Stimulated activated CD4-positive, alpha-beta T cell treated with anti-CD3 and anti-CD28 coated beads, TNF-alpha, amount 100 ng/mL, for 24 hours (primary cell): ENCODE measurements at places on chromosomes 12 and 14.

GRCh38 chr12:111429828-111430432 is 24.2 kb downstream of the SH2B3 start:
- DNase-seq = no peak

GRCh38 chr12:63304887-63305316 is 153.9 kb upstream of the AVPR1A start:
- DNase-seq = no peak

- no peak for DNase-seq
These were observed 827.6 kb downstream of the NRXN3 start for GRCh38 chr14:78997811-78998210.

DNA sequence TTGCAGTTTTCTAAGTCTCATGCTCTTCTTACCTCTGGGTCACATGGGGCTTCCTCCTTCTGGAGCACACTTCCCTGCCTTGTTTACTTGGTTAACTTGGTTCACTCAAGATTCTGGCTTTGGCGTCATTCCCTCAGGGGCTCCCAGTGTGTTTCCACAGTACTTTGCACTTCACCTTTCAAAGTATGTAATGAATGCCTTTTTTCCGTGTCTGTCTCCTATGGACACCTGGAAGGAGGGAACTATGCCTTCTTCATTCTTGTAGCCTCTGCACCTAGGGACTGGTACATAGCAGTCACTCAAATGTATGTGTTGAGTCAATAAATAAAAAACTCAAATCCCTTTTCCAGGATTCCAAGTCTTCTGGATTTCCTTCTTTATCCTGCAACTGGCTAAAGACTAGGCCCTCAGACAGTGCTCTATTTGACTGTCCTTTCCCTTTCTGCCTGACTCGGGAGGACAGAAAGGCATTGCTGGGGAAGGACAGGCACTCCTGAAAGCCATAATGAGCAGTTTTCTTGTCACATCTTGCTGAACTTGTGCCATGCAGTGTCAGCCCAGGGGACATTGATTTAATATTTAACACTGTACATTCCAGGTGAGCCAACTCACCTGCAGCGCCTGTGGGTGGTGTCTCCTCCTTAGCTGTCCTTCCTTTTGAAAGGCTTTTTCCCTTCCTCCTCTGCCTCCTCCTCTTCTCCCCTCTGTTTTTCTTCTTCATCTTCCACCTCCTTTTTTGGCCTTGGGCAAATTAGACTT is 12.8 kb downstream of the MYRFL start:
- no peak for DNase-seq

- DNase-seq = no peak
These were observed 55.7 kb downstream of the SSH1 start for GRCh38 chr12:108801736-108802100.

GRCh38 chr12:114013575-114014345 is 47.6 kb upstream of the RBM19 start:
- DNase-seq = no peak

- DNase-seq = no peak
These were observed 25.3 kb downstream of the WDR20 start for GRCh38 chr14:102164965-102165364.

- no peak for DNase-seq
These were observed 71.3 kb downstream of the DHRS2 start for GRCh38 chr14:23707415-23707814.

DNA sequence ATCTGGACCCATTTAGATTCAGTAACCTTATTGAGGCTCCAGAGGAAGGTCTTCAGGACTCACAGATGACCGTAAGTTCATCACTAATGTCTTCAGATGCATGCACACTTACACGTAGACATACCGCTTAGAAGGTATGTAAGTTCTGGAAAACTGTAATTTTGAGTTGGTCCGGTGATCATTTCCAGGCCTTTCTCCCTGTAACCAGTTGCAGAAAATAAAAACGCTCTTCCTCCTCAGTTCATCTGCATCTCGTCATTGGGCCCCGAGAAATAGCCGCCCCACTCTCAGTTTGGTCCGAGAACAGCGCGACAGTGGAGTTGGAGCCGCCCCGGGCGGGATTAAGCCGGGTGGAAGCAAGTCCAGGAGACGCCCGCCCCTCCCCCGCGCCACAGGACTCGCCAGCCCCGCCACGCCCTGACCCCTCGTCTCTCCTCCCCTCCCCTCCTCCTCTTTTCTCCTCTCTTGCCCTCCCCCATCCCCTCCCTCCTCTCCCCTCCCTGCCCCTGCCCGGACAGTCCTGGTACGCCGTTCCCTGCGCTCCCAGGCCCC is 83.7 kb downstream of the TNFAIP2 start:
- DNase-seq = no peak

DNA sequence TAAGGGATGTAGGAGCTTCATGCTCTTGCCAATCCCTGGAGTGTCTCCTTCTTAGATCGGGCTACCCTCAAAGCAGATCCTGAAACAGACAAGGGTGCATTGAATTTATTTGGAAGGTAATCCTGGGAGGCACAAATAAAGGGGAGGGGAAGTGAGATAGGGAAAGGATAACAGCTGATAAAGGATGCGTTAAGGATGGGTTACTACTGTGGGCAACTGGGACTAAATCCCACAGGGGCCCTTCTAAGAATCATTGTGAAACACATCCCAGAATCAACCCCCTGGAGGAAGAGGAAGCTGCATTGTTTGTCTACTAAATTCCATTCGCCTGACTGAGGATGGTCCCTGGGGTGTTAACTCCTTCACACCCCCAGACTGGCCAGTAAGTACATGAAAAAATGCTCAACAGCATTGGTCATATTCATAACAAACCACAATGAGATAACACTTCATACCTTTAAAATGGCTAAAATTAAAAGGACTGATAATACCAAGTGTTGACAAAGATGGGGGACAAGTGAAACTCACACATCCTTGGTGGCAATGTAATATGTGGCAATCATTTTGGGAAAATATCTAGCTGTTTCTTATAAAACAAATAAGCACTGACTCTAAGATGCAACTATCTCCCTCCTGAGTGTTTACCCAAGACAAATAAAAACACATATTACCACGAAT is 37.0 kb upstream of the CMKLR1 start:
- no peak for DNase-seq

- no peak for DNase-seq
These were observed 73.8 kb downstream of the PRKCH start for GRCh38 chr14:61395115-61395725.

- no peak for DNase-seq
These were observed 81.2 kb downstream of the BMP4 start for GRCh38 chr14:53875324-53875897.

- no peak for DNase-seq
These were observed 441.8 kb downstream of the NRXN3 start for GRCh38 chr14:78611796-78612571.

DNA sequence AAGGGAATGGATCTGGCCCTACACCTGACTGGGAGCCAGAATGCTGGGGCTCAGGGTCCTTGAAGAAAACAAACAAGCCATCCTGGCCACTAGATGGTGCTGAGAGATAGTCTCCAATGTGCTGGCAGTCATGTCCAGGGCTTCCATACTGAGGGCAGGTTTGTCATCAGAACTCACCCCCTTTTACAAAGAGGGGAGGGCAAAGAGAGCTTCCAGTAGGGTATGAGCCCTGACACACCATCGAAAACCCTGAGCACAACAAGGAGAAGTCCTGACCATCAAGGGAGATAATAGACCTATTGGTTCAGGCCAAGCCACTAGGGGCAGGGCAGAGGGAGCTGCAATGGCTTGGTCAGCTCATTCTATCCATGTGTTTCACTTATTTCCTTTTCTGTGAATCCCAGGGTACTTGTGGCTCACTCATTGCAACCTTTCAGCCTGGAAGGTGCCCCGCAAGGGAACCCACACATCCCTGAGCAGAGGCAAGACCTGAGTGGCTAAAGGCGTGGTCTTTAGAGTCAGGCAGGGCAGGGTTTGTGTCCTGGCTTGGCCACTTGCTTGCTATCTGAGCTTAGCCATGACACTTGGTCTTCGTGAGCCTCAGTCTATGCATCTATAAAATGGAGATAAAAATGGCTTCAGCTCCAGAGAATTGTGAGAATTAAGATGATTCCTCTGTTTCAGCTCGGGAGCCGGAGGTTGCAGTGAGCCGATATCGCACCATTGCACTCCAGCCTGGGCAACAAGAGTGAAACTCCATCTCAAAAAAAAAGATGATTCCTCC is 6.2 kb upstream of the PLEKHH1 start:
- peak; percentile 21 for DNase-seq
